ENCODE measurements at places on chromosomes 1 and 21. TPM values are rescaled to one million over a fixed set of nuclear protein-coding genes. Genes with fewer than 3 reads are reported as not detected.

Gene DMBX1
- 1.7 TPM for polyA plus RNA-seq

Gene DFFA
- polyA plus RNA-seq: 31.7 TPM

Gene AIRE
- not detected for polyA plus RNA-seq

Gene PDPN
- not detected for polyA plus RNA-seq

Gene RBM8A
- 240 TPM for polyA plus RNA-seq

Gene PAQR6
- polyA plus RNA-seq: 10.6 TPM

Gene DNASE2B
- not detected for polyA plus RNA-seq

Gene IFFO2
- 50.1 TPM for polyA plus RNA-seq

Gene GPATCH3
- 8.3 TPM for polyA plus RNA-seq

Gene PSEN2
- polyA plus RNA-seq: 23.4 TPM

Gene ZNF697
- polyA plus RNA-seq: 2.0 TPM

DNA sequence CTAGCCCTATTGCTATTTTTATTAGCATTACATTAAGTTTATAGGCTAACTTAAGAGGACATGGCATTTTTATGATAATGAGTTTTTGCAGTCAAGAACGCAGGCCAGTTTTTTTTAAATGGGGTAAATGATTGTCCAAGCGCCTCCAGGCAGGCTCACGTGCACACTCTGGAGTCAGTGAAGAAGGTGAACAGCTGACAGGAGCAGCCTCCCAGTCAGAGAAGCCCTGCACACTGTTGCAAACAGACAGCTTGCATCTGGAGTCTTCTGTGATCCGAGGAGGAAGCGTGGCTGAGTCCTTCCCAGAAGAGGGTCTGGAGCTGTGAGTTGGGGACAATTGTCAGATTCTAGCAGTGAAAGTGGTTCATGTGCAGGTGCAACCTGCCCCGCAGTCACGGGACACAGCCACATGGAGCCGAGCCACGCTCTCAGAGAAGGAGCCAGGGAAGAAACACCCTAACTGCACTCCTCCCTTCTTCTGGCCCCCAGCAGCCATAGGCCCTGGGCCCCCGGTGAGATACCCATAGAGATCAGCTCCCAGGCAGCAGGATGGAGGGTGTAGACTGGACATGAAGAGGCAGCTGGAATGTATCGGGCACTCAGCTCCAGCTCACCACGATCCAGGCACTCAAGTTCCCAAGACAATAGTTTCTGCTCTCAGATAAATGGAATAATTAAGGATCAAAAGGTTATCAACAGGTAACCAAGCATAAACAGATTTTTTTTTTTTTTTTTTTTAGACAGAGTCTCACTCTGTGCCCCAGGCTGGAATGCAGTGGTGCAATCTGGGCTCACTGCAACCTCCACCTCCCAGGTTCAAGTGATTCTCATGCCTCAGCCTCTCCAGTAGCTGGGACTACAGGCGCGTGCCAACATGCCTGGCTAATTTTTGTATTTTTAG lies 26.4 kb downstream of the CAPN2 start:
- no peak for DNase-seq

DNA sequence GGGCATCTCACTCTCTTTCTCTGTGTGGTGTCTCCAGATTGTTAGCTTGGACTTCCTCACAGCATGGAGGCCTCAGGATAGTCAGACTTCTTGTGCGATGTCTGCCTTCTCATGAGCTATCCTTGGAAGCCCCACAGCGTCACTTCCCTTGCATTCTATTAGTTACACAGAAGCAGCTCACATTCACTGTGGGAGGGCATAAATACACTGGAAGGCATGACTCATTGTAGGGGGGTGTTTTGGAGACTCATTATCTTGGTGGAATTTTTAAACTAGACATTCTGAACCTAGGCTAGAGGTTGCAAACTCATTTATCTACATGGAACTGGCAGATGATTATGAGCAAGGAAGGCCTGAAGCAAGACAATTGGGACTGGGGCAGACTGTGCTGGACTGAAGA lies 21.4 kb upstream of the FASLG start:
- no peak for DNase-seq

DNA sequence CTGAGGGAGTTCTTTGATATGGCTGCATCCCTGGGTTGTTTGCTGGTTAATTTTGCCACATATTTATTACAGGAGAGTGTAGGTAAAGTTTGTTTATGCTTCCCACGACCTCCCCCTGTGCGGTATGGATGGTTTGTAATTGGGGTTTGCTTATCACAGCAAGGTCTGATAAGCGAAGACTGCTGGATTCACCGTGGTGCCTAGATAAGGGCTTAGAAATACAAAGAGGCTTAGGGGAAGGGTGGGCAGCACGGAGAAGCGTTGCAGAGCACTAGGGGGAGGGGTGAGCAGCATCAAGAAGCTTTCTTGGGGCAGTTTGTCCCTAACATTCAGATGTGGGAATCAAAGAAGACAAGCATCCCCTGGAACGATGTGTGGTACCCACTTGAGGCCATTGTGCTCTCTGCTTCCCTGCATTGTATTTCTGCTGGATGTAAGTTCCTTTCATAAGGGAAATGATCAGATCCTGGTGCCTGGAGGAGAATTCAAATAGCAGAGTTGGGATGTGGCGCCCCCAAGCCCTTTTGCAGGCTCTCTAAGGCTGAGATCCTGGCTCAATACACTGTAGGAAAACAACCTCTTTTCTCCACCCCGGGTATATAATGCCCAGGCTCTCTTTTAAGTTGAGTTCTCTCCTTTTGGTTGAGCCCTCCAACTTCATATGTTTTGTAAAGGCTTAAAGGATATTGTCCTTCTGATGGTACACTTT lies 598.1 kb upstream of the ADGRL4 start:
- DNase-seq: no peak

- no peak for DNase-seq
Measured at GRCh38 chr21:24935991-24936390, 671.3 kb downstream of the MRPL39 start.

GRCh38 chr1:163161841-163162240 lies 40.9 kb downstream of the RGS5 start:
- DNase-seq: no peak

- DNase-seq: peak; percentile 50
Measured at GRCh38 chr1:39204441-39205081, at the start of gene MACF1. MACF1 (plus strand) TSS chr1:39204695; CDS start chr1:39205023, 328 bp downstream.

DNA sequence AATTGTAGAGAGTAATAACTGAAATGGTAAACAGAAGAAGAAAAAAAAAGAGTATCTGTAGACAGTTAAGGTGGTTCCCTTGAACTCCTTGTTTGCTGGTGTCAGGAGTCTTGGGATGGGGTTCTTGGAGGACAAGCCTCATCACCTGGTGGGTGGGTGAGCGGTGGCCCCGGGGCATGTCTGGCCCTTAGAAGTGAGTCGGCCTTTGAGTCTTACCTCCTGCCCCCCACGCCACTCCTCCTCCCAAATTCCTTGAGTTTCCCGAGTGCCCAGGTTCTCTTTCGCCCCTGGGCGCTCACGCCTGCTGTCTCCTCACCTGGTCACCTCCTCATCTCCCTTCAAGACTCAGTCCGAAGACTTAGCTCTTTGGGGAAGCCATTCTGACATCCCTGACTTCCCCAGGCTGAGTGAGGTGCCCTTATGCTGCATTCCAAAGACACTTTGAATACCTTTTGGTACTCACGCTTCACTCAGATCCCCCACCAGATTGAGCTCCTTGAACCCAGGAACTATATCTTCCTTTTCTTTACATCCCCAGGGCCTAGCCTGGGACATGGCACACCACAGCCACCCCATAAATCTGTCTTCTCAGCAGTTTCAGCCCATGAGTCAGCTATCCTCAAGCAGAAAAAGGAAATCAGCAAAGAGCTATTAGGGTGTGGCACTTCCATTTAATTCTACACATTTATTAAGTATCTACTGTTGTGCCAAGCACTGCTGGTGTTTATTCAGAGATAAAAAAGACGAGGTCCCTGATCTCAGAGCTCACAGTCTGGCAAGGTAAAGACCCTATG lies 13.5 kb upstream of the IKBKE start:
- DNase-seq: no peak

DNA sequence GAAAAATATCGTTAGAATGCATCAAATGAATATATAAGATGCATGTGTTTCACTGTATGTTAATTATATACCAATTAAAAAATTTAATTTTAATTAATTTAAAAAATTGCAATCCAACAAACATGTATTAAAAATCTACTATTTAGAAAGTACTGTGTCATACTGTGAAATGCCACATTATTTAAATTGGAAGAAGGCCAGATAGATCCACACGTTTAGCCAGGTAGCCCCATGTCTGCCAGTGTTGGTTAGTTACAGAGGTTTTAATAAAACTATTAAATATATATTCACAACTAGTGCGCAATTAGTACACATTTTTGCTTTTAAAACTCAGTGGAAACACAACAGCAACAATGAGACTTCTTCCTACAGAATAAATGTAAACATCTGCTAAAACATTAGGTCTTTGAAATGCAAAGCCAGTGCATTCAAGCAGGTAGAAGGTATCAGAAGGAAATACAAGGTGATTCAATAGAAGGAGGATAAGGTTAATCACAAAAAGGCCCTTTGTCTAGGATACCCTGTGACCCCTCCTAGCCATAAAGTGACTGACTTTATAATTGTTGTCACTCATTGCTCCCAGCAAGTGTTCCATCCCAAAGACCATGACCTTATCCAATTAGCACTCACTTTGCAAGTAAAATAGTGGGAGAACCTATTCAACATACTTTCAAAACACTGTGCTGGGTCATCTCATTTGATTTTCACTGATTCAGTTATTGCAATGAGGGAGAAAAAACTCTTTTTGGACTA lies 211.5 kb downstream of the TTLL7 start:
- DNase-seq: no peak

DNA sequence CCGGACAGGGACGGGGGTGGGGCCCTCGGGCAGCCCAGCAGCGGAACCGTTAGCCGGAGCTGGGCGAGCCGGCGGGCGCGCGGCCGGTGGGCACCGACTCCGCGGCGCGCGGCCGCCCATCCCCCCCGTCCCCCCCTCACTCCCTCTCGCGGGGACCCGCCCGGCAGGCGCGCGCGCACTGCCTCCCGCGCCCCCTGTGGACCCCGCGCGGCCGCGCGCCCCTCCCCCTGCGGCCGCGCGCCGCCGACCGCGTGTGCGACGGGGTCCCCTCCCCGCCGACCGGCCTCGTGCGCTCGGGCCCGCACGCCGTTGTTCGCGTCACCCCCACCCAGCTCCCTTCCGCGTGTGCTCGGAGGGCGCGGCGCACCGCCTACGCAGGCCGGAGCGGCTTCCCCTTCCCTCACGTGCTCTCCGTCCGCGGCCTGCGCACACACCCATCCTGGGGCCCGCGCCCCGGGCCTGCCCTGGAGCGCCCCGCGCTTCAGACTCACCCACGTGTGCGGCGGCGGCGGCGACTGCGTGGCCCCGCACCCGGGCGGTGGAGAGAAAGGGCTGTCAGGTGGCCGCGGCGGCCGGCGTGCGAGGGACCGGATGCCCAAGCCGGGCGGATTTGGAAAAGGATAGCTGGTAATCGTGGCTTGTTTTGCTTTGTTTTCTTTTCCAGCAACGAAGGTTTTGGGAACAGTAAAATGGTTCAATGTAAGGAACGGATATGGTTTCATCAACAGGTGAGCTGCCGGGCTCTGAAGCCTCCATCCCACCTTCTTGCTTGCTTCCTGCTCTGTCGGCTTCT lies 717 bp downstream of the YBX1 start:
- DNase-seq: peak; percentile 54

DNA sequence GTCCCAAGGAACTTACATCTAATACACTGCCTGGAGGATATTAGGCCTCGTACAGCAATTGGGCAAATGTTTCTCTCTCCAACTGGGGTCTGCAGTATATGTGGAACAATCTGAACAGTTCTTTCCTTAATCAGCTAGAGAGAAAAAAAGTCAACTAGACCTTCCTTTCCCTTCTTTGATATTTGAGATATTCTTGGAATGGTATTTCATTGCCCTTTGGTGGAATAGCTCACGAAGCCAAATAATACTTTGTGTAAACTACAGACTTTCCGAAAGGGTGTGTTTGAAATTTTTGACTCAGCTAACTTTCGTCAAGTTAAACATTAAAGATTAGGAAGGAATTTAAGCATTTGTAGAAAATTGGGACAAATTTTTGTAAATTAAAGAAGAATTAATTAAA lies 425.6 kb downstream of the RWDD3 start:
- DNase-seq: no peak

- no peak for DNase-seq
Measured at GRCh38 chr1:55854911-55855310, 639.7 kb upstream of the USP24 start.

Data from A549 (cell line).